RPMI7951 (cell line): ENCODE measurements at places on chromosomes 6 and 20.
A peak's percentile ranks its signal among the peaks of the same experiment; 100 is the strongest.

- DNase-seq, result no peak
Observed at GRCh38 chr20:57672164-57672563, 37.7 kb downstream of the PMEPA1 start.

DNA sequence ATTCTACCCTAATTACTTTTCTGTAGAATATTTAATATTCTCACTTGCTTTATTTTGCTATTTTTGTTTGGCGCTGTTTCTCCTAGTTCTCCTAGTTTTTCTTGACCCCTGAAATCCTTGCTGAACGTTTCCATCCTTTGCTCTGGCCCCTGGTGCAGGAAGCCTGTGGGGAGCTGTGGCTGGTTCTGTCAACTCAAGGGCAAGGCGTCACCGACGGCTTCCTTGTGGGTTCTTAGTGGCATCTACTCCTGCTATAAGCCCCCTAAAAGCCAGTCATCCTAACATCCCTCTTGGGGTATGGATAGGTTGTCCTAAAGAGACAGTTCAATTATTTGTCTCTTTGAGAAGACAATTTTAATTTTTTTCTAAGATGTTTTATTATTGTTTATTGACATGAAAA is 36.9 kb upstream of the KIF25 start:
- no peak for DNase-seq

- DNase-seq, result no peak
Observed at GRCh38 chr6:163122365-163122764, 292.2 kb upstream of the QKI start.

DNA sequence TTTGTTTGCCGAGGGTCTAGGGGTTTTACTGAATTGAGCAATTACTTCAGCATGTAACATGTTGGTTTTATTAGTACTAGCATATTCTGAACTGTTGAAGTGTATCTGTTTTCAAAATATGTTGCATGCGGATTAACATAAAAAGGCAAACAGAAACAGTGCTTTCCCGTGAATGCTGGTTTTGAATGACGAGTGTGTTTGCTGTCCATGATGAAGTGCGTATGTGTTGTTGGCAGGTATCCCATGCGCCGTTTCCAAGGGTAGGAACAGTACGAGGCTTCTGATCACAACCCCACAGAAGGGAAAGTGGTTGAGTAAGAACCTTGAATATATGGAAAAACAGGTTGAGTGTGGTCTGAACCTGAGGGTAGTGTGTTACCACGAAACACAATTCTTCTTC is 232.9 kb downstream of the SAMD5 start:
- no peak for DNase-seq

GRCh38 chr6:16056263-16056870 is 72.5 kb upstream of the MYLIP start:
- DNase-seq, result peak; percentile 4

DNA sequence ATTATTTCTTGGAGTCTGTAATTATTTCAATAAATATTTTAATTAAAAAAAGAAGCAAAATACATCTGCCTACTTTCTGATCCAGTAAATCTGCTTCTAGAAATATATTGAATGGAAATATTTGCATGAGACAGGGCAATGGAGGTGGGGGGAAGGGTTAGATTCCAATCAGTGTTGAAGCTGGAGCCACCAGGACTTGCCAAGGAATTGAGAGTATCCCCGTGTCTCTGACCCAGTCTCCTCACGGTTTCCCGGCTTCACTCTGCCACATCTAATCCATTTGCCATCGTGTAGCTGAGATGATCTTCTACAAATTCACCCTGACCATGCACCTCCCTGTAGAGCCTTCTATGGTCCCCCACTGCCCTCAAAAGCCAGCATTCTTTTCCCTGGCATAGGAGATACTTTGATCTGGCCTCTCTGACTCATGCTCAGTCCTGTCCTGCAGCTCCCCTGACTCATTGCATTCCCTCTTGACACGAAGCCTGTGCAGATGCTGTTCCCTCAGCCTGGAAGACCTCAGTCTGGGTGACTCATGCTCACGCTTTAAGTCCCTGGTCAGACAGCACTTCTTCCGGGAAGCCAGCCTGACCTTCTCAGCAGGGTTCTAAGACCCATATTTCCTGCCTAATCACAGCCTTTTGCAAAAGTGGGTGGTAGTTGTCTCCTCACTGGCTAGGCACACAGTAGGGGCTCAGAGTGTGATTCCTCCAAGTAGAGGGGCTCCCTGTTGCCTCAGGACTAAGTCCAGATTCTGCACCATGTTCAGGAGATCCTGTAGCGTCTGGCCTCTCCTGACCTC is 23.0 kb upstream of the FKBP1A start:
- DNase-seq, result peak; percentile 100

DNA sequence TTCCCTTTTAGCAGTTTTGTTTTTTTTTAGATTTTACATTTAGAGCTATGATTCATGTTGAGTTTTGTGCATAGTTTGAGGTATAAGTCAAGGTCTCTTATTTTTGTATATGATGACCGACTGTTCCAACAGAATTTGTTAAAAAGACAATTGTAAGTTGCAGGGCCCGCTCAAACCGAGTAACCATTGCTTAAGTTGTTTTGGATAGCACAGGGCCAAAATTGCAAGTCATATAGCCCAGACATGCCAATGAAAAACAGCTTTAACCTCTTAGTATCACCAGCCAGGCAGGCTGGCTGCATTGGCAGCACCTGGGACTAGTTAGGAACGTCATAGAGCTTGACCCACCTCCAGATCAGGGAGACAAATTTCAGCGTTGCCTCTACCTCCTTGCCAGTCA is 47.3 kb downstream of the PFDN4 start:
- no peak for DNase-seq

DNA sequence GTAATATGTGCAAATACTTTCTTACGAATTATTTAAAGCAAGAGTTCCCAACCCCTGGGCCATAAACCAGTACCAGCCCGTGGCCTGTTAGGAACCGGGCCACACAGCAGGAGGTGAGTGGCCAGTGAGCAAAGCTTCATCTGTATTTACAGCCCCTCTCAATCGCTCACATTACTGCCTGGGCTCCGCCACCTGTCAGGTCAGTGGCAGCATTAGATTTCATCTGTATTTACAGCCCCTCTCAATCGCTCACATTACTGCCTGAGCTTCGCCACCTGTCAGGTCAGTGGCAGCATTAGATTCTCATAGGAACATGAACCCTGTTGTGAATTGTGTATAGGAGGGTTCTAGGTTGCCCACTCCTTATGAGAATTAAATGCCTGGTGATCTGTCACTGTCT is 142.0 kb downstream of the RNASET2 start:
- no peak for DNase-seq

DNA sequence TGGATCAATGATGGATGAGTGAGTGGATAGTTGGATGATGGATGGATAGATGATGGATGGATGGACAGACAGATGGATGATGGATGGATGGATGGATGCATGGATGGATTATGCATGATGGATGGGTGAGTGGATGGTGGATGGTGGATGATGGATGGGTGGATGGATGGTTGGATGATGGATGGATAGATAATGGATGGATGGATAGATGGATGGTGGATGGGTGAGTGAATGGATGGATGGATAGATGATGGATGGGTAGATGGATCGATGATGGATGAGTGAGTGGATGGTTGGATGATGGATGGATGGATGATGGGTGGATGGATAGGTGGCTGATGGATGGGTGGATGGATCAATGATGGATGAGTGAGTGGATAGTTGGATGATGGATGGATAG is 176.0 kb downstream of the TAF4 start:
- no peak for DNase-seq
